Amniotic epithelial cell (primary cell): ENCODE measurements at places on chromosomes 7 and 10.
A peak's percentile ranks its signal among the peaks of the same experiment; 100 is the strongest.

- DNase-seq, result no peak
These were observed 7.4 kb upstream of the SAMD8 start for GRCh38 chr10:75103881-75104686.

DNA sequence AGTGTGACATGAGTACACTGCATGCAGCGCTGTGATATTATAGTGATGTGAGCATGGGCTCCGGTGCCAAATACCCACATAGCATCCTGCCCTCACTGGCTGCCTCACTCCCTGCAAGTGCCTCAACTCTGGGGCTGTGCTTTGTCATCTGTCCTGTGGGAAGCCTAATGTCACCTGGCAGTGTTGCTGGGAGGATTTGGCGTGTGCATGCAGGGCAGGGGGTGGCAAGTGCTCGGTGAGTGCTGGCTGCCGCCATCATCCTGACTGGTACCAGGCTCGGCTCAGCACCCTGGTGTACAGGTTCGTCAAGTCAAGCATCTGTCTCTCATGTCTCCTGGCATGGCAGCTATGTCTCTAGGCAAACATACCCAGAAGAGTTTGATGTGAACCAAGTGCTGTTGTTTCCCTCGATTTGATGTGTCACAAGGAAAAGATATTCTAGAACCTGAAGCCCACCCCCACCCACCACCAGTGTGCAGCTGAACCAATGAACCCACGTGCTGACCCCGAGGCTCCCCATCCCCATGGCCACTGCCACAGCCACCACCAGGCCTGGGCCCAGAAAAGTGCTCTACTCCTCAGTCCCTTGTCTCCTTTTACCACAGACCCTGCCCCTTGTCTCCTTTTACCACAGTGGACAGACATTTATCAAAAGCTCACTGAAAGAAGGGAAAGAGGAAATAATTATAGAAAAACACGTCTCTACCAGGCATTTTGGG, 135.8 kb downstream of the MAPK8 start:
- DNase-seq, result no peak

DNA sequence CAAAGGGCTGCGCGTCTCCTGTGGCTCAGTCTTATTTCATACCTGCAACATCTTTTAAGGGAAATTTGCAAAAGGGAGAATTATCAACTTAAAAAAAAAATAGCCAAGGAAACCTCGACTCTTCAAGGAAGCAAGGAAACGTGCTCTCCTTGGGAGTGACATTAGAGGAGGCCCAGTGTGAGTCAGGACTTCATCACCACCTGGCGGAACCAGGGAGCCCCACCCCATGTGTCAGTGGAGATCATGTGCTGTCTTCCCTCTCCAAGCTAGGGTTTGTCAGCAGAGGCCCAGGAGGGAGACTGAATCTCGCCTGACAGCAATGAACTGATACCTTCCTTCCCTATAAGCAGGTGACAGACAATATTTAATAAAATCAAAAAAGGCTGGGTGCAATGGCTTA, 28.9 kb downstream of the POR start:
- DNase-seq, result peak; percentile 62

DNA sequence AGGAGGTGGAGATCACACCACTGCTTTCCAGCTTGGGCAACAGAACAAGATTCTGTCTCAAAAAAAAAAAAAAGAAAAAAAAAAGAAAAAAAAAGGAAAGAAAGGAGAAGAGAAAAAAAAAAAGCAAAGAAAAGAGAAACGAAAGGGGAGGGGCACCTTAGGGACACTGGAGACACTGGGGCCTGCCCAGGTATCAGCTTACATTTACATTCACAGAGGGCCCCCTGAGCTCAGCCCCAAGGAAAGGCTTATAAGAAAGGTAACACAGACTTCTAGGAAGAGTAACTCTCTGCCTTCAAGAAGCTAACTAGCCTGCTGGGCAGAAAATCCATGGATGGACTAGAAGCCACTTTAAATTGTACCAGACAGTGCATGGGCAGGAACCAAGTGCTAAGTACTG, 108.8 kb downstream of the NPY start:
- DNase-seq, result no peak

- DNase-seq, result no peak
These were observed 60.0 kb upstream of the SLC13A1 start for GRCh38 chr7:123259759-123260158.
